ENCODE measurements at places on chromosomes 4 and X.

DNA sequence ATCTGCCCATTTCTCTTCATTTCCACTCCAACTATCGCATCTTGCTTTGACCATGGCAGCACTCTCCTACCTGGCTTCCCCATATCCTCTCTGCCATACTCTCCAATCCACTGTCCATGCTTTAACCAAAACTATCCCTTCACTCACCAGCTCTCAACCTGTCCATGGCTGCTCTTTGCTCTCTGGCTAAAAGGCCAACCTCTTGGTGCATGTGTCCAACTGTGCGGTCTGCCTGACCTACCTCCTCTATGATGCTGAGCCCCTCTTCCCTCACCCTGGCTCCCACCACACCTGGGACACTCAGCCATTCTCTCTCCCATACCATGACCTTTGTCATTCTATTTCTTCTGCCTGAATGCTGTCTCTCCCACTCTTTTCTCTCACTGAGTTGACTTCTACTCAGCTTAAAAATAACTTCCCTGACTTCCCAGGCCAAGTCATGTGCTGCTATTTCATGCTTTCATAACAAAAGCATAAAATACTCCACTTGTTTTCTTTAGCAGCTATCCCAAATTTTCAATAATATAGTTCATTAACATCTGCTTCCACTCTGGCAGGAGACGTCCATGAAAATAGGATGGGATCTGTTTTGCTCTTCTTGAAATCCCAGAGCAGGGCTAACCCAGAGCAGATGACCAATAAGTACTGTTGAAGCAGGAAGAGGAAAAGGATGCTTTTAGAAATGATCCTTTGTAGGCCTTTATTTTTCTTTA lies 29.8 kb upstream of the KLF3 start:
- DNase-seq, result no peak

GRCh38 chrX:77389891-77390290 lies 57.3 kb upstream of the FGF16 start:
- no peak for DNase-seq

GRCh38 chr4:183256756-183257385 lies 63.2 kb downstream of the CLDN22 start:
- DNase-seq, result no peak

DNA sequence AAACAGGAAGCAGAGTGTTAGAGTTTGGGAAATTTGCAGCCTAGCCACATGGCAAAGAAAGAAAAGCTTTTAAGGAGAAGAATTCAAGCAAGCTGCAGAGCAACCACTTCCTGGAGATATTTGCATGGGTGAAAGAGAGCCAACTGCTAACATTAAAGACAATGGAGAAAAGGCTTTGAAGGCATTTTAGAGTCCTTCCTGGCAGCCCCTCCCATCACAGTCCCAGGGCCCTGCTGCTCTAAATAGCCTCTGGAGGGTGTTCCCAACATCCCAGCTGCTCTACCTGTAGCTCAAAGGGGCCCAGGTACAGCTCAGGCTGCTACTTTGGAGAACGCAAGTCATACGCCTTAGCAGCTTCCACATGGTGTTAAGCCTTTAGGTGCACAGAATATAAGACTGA lies 235.9 kb upstream of the FMR1 start:
- DNase-seq, result no peak

- no peak for DNase-seq
Measured at GRCh38 chrX:39766855-39767254, 330.9 kb downstream of the BCOR start.

DNA sequence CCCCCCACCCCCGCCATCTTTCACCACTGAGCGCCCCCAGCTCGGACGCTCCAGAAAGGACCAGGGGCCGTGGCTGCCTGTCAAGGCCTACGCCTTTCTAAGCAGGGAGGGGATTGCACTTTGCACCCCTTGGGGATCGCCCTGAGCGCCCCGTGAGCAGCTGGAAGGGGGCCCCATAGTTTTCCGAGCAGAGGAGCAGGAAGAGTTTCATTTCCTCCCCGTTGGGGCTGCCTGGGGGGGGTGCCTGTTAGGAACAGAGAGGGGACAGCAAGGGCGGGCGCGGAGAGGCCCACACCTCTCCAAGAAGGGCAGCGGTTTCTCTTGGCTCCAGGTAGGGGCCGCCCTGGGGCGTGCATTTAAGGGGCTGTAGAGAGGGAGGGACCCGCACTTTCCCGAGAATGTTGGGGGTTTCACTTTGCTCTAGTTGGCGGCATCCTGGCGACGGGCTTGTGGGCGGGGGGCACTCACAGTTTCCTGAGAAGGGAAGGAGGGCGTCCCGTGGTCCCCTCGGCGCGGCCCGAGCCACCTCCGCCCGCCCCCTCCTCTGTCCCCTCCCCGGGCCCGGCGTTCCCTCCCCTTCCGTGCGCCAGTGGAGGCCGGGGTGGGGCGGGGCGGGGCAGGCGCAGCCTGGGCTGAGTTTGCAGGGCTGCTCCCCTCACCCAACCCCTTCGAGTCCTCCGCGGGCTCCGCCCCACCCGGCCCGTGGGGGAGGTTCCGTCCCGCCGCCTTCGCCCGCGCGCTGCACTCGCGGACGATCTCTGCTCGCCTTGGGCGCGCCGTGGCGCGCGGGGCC lies 82.3 kb upstream of the CD99 start:
- no peak for DNase-seq

DNA sequence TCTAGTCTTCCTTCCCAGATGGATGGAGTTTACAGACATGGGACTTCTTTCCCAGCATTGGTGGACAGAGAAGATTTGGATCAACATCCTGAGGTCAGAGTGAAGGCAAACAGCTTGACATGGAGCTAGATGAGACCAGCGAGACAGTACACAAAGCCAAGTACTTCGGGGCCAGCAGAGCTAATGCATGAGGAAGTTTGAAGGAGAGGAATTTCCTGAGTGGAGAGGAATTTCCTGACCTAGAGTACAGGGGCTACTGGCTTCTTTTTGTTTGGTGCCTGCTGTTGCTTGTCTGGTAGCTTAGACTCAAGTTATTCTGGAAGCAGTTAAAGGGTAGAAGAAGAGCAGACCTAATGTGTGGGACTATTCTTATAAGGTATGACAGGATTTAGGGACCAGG lies 69.1 kb upstream of the EOLA2 start:
- DNase-seq, result no peak

DNA sequence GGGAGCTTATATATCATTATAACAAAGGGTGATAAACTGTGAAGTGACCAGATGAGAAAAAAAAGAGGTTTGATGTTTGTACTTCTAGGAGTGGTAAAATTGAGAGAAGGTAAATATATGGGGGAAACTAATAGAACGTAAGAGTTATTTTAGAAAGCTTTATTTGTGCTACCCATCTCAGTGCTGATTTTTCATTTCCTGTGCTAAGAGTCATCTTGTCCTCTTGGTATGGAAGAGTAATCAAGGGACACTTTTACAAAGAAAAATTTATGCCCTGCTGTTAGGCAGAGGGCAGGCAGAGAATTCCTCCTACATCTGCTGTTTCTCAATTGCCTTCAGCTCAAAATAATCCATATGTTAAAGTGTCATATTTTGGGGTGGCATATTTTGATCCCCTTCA lies 49.6 kb upstream of the BMP2K start:
- DNase-seq, result no peak

GRCh38 chr4:89556601-89557305 lies 249.2 kb upstream of the GPRIN3 start:
- DNase-seq, result no peak

DNA sequence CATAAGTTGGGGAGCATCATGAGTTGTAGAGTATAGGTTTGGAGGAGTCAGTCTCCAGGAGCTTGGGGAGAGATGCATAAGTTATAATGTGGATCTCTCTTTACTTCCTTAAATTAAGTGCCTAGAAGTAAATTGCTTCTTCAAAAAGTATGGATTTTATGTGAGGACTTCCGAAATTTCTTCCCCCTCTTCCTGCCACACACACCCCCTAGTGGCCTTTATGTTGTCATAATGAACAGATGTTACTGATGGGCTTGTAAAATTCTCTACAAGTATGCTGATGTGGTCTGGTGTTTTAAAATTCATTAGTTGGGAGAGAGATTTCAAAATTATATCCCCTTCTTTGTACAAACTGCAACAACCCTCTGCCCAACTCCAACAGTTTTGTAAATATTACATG lies 2.3 kb upstream of the METTL14 start:
- DNase-seq, result no peak

- no peak for DNase-seq
Measured at GRCh38 chr4:150078041-150078578, at the start of gene DCLK2. Gene DCLK2 (plus strand): TSS chr4:150078445. CDS start chr4:150079028, 583 bp downstream.

- no peak for DNase-seq
Measured at GRCh38 chrX:69493193-69493592, 10.9 kb upstream of the NALF2 start.

Data from NCI-H187 treated with DMSO at 0.1 percent for 48 hours (cell line).